ENCODE measurements at places on chromosomes 2 and 18.

GRCh38 chr2:130786076-130786475 lies 30.7 kb downstream of the AMER3 start:
- DNase-seq, result no peak

- no peak for DNase-seq
These were observed 101.4 kb downstream of the CDH2 start for GRCh38 chr18:28075501-28075900.

- DNase-seq, result no peak
These were observed 135.2 kb downstream of the NYAP2 start for GRCh38 chr2:225534697-225535096.

DNA sequence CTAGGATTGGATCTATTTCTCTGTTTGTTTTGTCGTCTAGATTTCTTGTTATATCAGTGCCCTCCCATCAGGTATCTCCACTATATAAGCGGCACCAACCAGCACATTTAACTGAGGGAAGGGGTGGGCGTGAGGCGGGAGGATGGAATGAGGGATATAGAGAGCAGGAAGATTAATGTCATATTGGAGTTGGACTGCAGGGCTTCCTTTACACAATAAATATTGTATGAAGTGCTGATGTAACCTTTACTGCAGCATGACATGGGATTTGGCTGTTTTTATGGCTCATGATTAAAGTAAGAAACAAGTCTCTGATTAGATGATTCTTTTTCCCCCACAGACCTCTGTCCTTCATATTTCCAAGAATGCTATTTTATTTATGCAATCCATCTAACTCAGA lies 54.8 kb downstream of the TMEM200C start:
- DNase-seq, result no peak

DNA sequence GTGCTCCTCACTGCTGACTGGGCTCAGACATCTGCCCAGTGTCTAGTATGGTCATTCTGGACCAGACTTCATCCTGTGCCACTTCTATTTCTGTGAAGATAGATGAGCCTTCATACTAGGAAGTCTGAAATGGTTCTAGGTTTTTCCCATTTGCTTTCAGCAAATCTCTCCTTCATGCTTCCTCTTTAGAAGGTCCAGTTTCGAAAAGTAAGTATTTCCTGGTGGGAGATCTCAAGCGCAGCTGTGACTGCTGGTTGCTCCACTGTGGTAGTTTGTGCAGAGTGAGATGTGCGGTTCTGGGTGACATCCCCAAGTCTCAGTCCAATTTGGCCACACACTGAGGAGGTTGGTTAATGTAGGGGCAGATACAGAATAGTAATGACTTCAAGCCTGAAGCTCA lies 14.4 kb downstream of the IL36B start:
- DNase-seq, result no peak

Measured in CD4-positive, alpha-beta T cell treated with Interleukin-1 beta for 1 hour (primary cell).